ENCODE measurements at places on chromosomes 5 and 9. TPM values are rescaled to one million over a fixed set of nuclear protein-coding genes. Genes with fewer than 3 reads are reported as not detected.

DNA sequence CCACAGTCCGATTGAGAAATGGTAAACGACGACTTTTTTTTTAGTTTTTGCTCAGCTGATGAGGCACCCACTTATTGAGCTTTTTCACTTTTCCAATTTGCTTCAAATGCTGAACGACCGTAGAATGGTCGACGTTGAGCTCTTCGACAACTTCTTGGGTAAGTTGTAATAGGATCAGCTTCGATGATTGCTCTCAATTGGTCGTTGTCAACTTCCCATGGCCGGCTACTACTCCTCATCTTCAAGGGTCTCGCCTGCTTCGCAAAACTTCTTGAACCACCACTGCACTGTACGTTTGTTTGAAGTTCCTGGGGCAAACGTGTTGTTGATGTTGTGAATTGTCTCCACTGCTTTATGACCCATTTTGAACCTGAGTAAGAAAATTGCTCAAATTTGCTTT, 35.7 kb downstream of the NSD1 start:
- no peak for DNase-seq

The INPP5E gene
- total RNA-seq = 12.5 TPM

- no peak for DNase-seq
Observed at GRCh38 chr5:148418511-148418910, 34.8 kb downstream of the FBXO38 start.

The TEX48 gene
- total RNA-seq = not detected

DNA sequence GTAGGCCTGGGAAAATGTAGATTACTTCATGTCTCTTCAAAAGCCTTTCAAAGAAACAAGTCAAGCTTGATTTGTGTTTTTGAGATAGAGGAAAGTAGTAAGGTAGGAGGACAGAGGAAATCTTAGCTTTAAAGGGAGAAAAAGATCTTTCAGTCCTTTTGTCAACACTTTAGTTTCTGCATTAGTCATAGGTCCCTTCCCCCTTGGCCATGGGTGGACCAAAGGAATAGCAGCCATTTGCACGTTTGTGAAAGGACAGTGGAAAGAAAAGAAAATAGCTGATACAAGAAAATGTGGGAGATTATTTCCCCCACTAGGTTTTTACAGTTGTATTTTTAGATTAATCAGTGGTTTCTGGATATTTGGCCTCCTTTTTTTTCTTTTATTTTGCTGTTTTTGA, 121.9 kb upstream of the GRHPR start:
- DNase-seq = peak; percentile 60

- peak; percentile 94 for DNase-seq
Observed at GRCh38 chr9:115691693-115692092, 461.9 kb upstream of the PAPPA start.

The SPATA9 gene
- not detected for total RNA-seq

DNA sequence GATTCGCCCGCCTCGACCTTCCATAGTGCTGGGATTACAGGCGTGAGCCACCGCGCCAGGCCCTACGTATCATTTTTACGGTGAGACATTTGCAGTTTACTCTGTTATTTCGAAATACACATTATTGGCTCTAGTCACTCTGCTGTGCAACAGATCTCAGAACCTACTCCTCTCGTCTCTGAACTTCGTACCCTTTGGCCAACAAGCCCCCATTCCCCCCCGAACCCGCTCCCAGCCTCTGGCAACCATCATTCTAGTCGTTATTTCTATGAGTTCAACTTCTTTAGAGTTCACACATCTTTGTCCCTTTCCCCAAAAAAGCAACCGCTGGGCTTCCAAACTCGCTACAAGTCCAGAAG, 735 bp downstream of the PTGR1 start:
- peak; percentile 84 for DNase-seq

DNA sequence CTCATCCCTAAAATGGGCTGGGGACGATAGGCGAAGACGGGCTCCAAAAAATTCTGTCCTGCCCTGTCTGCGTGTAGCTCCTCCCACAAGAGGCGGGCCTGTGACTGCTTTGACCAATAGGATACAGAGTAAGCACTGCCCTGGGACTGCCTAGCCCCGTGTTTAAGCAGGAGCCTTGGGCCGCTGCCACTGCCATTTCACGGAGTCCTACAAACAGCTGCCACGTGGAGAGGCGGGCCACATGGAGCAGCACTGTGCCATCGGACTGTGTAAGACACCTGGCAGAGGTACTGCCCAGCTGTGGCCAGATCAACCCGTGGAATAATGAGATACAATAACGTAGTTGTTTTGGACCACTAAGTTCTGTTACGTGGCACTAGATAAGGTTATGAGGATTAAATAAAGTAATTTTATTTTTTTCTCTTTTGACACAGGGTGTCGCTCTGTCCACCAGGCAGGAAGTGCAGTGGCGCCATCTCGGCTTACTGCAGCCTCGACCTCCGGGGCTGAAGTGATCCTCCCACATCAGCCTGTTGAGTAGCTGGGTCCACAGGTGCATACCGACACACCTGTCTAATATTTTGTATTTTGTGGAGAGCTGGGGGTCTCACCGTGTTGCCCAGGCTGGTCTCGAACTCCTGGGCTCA, 87.2 kb downstream of the LMNB1 start:
- DNase-seq = no peak

GRCh38 chr5:179616002-179616594, 7.4 kb downstream of the HNRNPH1 start:
- no peak for DNase-seq

The MYMK gene
- total RNA-seq = not detected

GRCh38 chr5:115098041-115098702, 71.5 kb downstream of the TRIM36 start:
- peak; percentile 70 for DNase-seq

All from GM23248 (cell line).